Stimulated activated CD4-positive, alpha-beta T cell treated with anti-CD3 and anti-CD28 coated beads, Interleukin-4, amount 100 ng/mL, for 4 hours (primary cell): ENCODE measurements at places on chromosomes 7 and 10.

DNA sequence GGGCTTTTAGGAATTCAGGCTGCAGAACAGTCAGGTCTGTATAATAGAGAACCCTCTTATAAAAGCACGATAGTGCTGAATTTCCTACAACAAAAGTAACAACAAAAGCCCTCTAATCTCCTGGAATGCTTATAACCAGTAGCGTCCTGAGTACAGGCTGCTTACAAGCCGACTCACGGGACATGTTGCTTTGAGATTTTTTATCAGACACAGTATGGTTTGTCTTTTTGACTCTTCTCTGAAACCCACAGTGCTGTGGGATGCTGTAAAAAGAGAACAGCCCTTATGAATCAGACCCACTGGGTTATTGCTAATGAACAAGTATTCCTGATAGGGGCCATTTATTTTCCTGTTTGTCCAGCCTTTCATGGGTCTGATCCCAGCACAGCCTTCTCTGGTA lies 59.4 kb downstream of the PLPP4 start:
- no peak for DNase-seq

DNA sequence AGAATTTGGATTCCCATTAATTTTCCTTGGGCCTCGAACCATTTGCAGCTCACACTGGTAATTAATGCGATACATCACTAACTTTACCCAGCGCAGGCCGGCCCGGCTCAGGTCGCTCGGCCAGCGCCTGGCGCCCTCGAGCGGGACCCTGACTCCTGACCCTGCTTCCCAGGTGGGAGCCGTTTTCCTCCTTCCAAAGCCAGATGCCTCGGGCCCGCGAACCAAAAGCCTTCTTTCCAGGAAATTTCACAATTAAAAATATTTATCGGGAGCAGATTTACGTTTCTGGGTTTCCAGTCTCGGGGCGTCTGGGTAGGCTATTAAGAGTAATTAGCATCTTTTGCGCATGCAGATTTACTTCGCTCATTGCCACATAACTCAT lies 12.2 kb downstream of the LBX1 start:
- no peak for DNase-seq

- DNase-seq: no peak
These were observed 374.2 kb upstream of the KLF6 start for GRCh38 chr10:4159173-4159572.

- DNase-seq: no peak
These were observed 29.8 kb downstream of the SYPL1 start for GRCh38 chr7:106082087-106082854.

- DNase-seq: no peak
These were observed 132.5 kb downstream of the WDR37 start for GRCh38 chr10:1188558-1189135.

DNA sequence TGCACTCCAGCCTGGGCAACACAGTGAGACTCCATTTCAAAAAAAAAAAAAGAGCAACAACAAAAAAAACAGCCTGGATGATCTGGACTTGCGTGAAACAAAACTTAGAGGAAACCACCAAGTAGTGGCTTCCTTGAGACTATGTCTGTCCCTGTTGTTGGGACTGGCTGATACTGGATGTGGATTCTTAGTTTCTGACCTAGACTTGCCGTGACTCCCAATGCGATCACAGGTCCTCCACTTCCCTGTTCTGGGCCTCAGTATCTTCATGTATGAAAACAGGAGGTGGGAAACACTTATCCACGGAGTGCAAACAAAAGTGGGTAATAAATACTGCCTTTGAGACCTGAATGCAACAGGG lies 125.7 kb downstream of the PRPF18 start:
- DNase-seq: no peak

- no peak for DNase-seq
These were observed 11.0 kb upstream of the ADD3 start for GRCh38 chr10:109996766-109997171.
